ENCODE measurements at places on chromosomes 12 and 14.

GRCh38 chr12:65685514-65685913 lies 138.8 kb upstream of the HMGA2 start:
- no peak for DNase-seq

- DNase-seq: no peak
These were observed 79.7 kb downstream of the SPTB start for GRCh38 chr14:64800000-64800399.

DNA sequence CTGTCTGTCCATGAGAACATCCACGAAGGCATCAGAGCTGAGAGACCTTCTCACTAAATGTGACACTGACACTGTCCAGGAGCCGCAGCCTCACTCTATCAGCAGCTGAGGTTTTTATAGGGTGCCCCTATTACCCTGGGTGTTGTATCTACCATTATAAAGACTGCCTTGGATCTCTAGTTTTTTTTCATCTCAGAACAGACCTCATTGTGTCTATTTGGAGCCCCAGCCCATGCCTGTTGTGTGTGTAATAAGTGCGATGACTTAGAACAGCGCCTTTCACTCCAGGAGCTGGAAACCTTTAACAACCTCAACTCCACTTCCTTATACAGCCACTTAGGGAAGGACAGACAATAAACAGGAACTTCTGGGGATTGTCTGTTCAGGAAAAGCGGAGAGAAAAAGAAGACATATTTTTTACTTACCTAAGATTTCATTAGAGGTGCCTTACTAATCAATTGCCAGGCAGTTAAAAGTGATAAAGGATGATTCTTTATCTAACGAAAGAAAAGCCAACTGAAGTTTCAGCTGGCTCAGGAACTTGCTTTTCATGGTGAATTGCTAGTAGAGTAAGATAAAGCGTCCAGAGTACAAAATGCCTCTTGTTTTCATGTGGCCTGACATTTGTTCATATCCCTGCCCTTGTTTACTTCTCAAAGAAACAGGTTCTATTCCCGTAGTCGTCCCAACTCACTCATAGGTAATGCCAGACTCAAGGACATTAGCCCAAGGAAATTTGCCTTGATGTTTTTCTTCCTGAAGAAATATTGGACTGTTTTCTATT lies 420.6 kb downstream of the RAD51B start:
- no peak for DNase-seq

DNA sequence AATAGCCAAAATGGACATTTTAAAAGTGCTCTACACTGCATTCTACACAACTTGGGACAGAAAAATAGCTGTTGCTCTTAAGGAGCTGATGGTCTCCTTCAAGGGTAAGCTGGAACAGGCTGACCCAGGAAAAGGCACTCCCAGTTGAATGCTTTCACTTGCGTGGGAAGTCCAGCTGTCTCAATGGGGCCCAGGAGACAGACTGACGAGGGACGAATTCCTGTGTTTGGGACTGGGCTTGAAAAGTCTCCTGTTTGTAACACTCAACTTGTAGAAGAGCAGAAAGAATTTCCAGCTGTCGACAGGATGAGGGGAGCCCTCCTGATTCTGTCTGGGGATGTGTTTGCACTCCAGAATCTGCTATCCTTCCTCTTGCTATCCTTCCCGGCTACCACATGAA lies 180.8 kb downstream of the ZFP36L1 start:
- DNase-seq: no peak

DNA sequence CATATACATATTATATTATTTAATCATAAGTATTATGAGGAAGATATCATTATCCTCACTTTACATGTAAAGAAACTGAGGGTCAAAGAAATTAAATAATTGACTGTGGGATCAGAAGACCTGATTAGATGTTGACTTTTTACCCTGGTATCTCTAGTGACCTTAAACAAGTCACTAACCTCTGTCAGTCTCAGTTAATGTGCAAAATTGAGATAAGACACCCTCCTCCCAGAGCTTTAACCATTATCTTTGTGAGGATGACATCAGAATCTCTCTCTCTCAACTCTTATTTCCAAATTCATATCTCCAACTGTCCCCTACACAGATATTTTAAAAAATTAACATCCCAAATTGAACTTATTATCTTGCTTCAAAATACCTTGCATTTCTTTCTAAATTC lies 177.8 kb downstream of the KLHL28 start:
- DNase-seq: no peak
